ENCODE measurements at places on chromosomes 4 and X. TPM values are rescaled to one million over a fixed set of nuclear protein-coding genes. Genes with fewer than 3 reads are reported as not detected.

The FGFR3 gene
- total RNA-seq, result 97.0 TPM

The DSPP gene
- not detected for total RNA-seq

The ANXA10 gene
- total RNA-seq, result 0.23 TPM

The SNX25 gene
- total RNA-seq, result 17.7 TPM

The FABP2 gene
- total RNA-seq, result not detected

The BRS3 gene
- total RNA-seq, result not detected

The CYP2U1 gene
- 6.1 TPM for total RNA-seq

The MAML3 gene
- 15.5 TPM for total RNA-seq

The IBSP gene
- total RNA-seq, result not detected

The TMEM31 gene
- total RNA-seq, result not detected

The FATE1 gene
- 0.29 TPM for total RNA-seq

The LANCL3 gene
- total RNA-seq, result 0.99 TPM

The RENBP gene
- 13.3 TPM for total RNA-seq

The XAGE3 gene
- total RNA-seq, result not detected

The GAGE12E gene
- not detected for total RNA-seq

The VEGFD gene
- total RNA-seq, result 0.58 TPM

The PNMA5 gene
- not detected for total RNA-seq

The PLP1 gene
- total RNA-seq, result 7.2 TPM

The ZAR1 gene
- total RNA-seq, result not detected

The AFM gene
- 10.0 TPM for total RNA-seq

The BCAP31 gene
- 94.9 TPM for total RNA-seq

The EGFL6 gene
- total RNA-seq, result 20.2 TPM

The NAP1L3 gene
- total RNA-seq, result 6.4 TPM

The RHOXF2 gene
- total RNA-seq, result not detected

The FAAH2 gene
- total RNA-seq, result 10.5 TPM

The NMU gene
- total RNA-seq, result 5.1 TPM

The YIPF7 gene
- 0.53 TPM for total RNA-seq

The XAGE2 gene
- not detected for total RNA-seq

The NUDT6 gene
- total RNA-seq, result 12.9 TPM

The GPR101 gene
- not detected for total RNA-seq
